ENCODE measurements at places on chromosomes 4 and X. TPM values are rescaled to one million over a fixed set of nuclear protein-coding genes. Genes with fewer than 3 reads are reported as not detected.

GRCh38 chr4:52198294-52198693 is 147.2 kb downstream of the SPATA18 start:
- no peaks in the 10 kb centered on the region for H3K27me3 ChIP-seq
- DNase-seq, result no peak
- no peak overlapping the region for H3K27ac ChIP-seq
- H3K4me3 ChIP-seq, result no peak overlapping the region
- no peaks in the 10 kb centered on the region for H3K4me1 ChIP-seq

BEND2 gene
- total RNA-seq, result not detected

PCDH10 gene
- total RNA-seq, result 45.3 TPM

DNAAF6 gene
- not detected for total RNA-seq
